GM06990 (cell line): ENCODE measurements at places on chromosomes 7 and 10.

DNA sequence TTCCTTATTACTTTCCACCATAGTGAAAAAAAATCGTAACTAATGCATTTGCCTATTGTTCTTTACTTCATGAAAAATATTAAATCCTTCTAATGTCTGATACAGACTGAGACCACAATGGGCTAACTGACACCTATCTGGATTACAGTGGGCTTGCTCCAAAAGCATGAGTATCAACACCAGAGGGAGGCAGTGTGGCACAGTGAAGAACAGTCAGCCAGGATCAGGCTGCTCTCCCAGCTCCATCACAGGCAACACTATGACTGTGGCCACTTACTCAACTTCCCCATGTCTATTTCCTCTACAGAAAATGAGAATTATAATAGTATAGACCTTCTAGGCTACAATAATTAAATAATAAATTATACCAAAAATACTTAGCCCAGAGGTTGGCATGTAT, 97.2 kb downstream of the SLC25A13 start:
- DNase-seq = no peak

DNA sequence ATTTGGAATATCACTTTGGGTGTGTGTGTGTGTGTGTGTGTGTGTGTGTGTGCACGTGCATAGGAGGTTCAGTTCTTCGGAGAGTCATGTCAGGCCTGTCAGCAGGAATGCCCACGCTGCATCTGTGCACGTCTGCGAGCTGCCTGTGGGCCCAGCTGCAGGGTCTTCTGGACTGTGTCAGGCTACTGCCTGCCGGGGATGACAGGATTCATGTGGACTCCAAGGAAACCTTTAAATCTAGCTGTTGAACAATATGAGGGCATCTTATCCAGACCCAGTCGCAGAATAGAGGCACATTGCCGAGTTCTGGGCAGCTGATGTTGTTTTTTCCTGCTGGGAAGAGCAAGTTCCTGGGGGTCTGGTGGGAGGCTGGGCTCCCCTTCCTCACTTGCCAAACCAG, 19.0 kb downstream of the AQP1 start:
- DNase-seq = no peak

DNA sequence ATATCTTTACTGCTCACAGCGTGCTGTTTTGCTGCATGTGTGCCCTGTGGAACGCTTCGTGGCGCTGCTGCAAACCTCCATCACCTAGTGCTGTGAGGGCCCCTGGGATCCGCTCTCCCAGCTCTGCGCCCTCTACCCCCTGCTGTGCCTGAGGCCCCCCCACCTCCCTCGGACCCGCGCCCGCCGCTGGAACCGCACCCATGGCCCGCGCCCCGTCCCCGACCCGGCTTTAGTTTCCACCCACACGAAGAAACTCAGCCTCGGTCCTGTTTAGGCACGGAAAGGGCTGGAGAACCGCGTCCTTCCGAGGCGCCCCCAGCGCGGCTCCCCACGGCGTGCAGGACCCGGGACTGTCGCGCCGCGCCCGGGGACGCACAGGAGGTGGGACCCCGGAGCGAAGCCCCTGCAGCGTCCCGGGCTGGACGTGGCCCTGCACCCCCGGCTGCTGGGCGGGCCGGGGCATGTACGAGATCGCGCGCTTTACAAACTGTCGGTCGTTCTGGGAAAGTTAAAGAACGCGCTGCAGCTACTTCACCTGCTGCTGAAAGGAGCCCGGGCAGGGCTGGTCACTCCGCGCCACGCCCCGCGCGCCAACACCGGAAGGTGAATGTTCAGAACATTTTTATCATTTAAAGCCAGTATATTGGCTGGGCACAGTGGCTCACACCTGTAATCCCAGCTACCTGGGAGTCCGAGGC, 54.3 kb downstream of the BMS1 start:
- DNase-seq = no peak

- peak; percentile 58 for DNase-seq
These were observed 711 bp downstream of the NAMPT start for GRCh38 chr7:106283831-106284713.

- no peak for DNase-seq
These were observed 68.0 kb upstream of the PPP1R3C start for GRCh38 chr10:91700788-91701444.

GRCh38 chr7:105173586-105173985, 159.6 kb downstream of the KMT2E start:
- DNase-seq = no peak

- DNase-seq = no peak
These were observed 37.0 kb upstream of the PURB start for GRCh38 chr7:44922351-44922694.

- DNase-seq = no peak
These were observed 21.8 kb downstream of the AKR1E2 start for GRCh38 chr10:4847561-4848355.

- no peak for DNase-seq
These were observed 1149.2 kb upstream of the CELF2 start for GRCh38 chr10:9868499-9868898.

DNA sequence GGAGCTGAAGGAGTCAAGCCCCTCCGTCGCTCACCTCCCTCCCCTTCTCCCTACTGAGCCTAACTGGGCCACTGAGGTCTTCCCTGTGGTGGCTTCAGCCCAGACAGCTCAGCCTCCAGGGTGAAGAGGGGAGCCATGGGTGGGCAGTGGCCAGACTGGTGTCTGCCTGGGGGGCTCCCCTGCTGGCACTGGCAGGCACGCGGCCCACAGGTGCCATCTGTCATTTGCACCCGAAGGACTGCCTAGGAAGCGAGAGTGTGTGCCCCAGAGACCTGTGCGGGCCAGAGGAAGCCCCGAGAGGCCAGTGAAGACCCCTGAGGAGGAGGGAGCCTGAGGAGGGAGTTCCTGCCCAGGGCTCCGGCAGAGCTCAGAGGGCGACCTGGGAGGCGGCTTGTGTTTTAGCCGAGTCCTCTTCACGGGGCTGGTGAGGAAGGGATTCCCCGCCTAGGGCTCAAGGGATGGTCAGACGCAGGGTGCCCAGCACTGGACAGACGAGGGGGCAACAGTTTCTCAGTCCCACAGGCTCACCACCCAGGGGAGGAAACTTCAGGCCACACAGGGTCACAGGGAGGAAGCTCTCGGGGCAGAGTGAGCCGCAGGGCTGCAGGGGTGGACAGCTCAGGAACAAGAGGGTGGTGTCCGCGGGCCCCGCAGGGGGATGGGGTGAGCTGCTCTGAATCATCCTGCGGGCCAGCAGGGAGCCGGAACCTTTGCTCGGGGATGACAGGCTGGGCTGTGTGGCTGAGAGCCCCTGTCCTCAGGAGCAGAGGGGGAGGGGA, 76.2 kb upstream of the PPP2R2D start:
- no peak for DNase-seq

DNA sequence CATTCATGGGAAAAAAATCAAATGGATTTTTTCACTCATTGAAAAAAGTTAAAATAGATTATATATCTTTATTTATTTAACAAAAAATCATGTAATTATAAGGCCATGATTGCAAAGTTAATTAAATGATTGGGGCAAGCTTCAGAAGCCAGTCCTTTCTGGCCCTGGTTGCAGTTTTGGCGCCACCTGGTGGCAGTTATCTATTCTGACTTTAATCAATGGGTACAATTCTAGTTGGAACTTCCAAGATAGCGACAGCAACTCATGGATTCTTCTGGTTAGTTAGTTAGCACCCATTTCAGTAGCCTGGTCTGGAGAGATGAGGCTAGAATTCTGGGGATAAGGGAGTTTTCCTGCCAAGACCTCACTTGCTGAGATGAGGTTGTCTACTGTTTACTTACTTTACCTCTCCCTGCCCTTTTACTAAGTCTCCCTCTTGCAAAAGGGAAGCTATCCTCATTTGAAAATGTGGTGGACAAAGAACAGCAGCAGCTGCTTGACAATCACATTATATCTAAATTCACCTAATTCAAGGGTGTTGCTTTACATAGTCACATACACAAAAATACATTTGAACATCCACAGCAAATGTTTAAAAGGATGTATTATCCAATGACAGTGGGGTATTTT, 42.3 kb downstream of the NOC3L start:
- no peak for DNase-seq

DNA sequence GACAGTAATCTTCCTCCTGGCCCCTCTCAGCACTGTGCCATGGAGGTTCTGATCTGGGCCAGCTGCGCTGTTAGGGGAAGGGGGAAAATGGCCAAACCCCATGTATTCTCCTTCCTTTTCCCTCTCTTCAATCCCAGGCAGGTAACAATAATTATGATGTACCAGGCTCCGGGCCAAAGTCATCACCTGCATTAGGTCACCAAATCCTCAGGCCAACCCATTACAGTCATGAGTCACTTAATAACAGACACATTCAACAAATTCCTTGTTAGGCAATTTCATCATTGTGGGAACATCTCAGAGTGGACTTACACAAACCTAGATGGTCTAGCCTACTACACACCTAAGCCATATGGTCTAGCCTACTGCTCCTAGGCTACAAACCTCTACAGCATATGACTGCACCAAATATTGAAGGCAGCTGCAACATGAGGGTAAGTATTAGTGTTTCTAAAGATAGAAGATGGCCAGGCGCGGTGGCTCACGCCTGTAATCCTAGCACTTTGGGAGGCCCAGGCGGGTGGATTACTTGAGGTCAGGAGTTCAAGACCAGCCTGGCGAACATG, 2.2 kb upstream of the HSPB1 start:
- DNase-seq = no peak

- no peak for DNase-seq
These were observed 28.1 kb downstream of the DCLRE1A start for GRCh38 chr10:113825791-113826190.
